ENCODE measurements at places on chromosomes 5 and 9. TPM values are rescaled to one million over a fixed set of nuclear protein-coding genes. Genes with fewer than 3 reads are reported as not detected.

The ACTBL2 gene
- not detected for total RNA-seq

The ABCA1 gene
- total RNA-seq = 42.3 TPM

The LMX1B gene
- total RNA-seq = not detected

GRCh38 chr5:122327110-122327509 lies 15.1 kb downstream of the SNCAIP start:
- no peak for DNase-seq

DNA sequence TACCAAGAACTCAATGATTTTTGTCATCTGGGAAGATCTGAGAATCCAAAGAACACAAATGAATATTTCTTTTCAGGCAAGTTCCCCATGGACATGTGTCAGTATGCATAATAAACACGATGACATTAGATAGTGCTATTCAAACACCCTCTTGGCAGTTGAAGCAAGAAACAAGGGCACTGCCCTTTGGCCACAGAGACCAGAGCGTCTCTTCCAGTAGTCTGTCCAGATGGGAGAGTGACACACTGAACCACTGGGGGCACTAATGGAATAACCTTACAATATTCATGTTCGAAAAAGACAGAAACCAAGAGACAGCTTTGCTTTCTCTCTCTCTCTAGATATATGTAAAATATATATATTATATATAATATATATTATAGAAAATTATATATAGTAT lies 301.9 kb downstream of the CTNND2 start:
- DNase-seq = no peak

DNA sequence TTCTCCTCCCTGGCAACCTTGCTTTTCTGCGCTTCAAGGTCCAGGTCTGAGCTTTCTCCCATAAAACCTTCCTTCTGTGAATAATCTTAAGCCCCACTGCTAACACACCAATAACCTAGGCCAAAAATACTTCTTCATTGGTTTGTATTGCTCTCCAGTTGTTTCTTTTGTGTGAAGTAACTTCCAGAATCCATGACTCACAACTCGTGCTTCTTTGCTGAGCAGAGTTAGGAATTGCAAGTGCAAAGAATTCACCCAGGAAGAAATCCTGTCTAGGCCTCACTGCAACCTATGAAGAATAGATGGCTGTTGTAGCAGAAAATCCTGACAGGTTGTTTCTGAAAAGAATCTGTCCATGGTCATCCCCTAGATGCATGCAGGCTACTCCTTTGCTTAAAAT lies 295.7 kb downstream of the MED10 start:
- DNase-seq = no peak

DNA sequence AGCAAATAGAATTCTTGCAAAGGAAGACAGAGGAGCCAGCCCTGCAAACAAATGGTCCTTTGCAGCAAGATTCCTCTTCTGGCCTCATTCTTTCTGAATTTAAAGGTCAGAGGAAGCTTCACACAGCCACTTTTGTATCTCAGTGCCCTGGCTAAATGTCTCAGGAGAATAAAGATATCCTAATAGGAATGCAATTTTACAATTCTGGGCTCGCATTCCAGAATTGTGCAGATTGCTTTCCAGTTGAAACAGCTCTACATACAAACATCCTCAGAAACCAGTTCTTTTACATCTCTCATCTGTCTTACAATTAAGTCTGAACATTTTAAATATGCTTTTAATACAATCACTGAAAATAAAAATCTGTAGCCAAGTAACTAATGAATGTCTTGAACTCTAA lies 14.6 kb upstream of the ACOT12 start:
- peak; percentile 8 for DNase-seq

GRCh38 chr5:37789991-37790390 lies 49.9 kb downstream of the GDNF start:
- peak; percentile 6 for DNase-seq
